Kidney epithelial cell (primary cell): ENCODE measurements at places on chromosomes 1 and 21. TPM values are rescaled to one million over a fixed set of nuclear protein-coding genes. Genes with fewer than 3 reads are reported as not detected.

The KCNC4 gene
- 1.8 and 2.3 TPM in 2 replicates for total RNA-seq

The SPRR4 gene
- not detected in 2 replicates for total RNA-seq

DNA sequence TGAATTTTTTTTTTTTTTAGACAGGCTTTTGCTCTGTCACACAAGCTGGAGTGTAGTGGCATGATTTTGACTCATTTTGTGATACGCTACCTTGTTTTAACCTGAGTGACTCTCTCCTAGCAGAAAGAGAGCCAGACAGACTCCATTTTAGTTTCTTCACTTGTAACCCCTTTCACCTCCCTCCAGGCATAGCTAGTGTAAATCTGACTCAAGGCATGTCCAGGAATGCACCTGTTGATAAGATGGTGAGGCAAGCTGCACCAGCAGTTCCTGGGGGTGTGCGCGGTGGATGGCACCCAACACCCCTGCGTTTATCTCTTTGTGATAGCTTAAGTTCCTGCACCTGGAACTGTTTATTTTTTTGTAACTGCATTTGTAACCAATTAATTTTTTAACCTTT, 4.7 kb upstream of the PHACTR4 start:
- no peak for DNase-seq

The PATJ gene
- 27.1 and 34.7 TPM in 2 replicates for total RNA-seq

- no peak for DNase-seq
These were observed 3.8 kb upstream of the TMEM222 start for GRCh38 chr1:27318136-27318535.

DNA sequence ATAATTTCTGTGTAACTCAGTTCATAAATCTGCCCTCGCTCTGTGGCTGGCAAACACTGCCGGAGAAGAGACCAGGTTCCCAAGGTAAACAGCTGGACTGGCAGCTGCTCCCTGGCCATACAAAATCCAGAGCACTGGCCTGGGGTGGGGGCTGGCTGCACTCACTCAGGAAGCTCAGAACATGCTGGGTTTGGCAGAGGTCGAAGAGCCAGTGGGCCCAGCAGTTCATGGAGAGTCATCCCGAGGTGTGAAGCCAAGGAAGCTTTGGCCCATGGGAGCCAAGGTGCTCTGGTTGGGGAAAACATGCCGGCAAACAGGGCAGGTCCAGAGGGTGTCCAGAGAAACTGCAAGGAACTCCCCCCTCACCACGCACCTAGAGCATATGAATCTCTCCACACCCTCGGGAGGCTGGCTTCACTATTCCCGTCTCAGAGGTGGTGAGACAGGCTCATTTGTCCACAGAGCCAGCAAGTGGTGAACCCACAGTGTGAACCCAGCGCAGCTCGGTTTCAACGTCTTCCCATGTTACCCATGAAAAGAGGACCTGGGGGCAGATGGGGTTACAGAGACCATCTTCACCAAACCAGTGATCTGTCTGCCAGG, 102.4 kb downstream of the DMRTB1 start:
- no peak for DNase-seq

- DNase-seq, result no peak
These were observed 139.8 kb downstream of the DMRTB1 start for GRCh38 chr1:53598966-53599365.

DNA sequence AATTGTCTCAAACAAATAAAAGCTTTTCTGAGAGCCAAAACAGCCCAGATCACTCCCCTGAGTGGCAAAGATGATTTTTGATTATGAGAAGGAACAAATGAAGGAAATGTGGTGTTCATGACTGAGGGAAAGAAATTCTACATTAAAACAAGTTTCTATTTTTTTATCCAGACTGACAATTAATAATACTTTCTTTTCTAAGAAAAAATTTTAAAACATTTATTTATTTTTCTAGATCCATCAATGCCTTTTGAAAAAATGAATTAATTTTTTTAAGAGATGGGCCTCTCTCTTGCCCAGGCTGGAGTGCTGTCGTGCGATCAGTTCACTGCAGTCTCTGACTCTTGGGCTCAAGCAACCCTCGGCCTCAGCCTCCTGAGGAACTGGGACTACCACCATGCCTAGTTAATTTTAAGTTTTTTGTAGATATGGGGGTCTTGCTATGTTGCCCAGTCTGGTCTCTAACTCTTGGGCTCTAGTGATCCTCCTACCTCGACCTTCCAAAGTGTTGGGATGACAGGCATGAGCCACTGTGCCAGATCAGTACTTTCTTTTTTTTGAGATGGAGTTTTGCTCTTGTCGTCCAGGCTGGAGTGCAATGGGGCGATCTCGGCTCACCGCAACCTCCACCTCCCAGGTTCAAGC, 11.2 kb upstream of the TXNIP start:
- no peak for DNase-seq

The FMO2 gene
- total RNA-seq, result not detected in 2 replicates

The MMEL1 gene
- 1.9 TPM in 1 of 2 replicates, not detected in the other for total RNA-seq

The LRRC40 gene
- total RNA-seq, result 24.6 and 26.5 TPM in 2 replicates

DNA sequence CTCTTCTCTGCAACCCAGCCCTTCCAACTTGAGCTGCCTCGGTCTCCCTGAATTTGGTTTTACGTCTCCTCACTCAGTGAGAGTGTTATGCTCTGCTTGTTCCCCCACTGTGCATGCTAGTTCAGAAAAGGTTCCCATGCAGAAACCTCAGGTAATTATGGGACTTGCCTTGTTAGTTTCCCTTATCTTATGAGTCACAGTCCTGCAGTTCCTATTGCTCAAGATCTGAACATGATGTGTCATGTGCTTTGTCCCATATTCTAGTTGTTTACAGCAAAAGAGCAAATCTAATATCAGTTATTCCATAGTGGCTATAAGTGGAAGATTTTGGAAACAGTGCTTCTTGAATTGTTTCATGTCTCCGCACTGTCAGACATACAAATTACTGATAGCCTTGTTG, 74.4 kb downstream of the DUSP10 start:
- peak; percentile 67 for DNase-seq

- DNase-seq, result no peak
These were observed 23.5 kb upstream of the RSBN1 start for GRCh38 chr1:113835686-113836290.

GRCh38 chr1:9724706-9725476, 73.4 kb downstream of the PIK3CD start:
- DNase-seq, result no peak

DNA sequence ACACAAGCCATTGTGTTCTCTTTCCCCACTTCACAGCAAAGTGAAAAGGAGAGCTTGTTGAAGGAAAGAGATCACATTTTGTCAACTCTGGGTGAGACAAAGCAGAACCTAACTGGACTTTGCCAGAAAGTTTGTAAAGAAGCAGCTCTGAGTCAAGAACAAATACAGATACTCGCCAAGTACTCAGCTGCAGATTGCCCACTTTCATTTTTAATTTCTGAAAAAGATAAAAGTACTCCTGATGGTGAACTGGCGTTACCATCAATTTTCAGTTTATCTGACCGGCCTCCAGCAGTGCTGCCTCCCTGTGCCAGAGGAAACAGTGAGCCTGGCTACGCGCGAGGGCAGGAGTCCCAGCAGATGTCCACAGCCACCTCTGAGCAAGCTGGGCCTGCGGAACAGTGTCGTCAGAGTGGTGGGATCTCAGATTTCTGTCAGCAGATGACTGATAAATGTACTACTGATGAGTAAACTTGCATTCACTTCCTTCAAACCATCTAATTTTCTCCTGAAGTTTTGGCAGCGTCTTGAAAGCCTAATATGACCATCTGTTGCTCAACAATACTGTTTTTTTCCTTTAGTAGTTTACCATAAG, 43.7 kb downstream of the BACH1 start:
- DNase-seq, result peak; percentile 55

DNA sequence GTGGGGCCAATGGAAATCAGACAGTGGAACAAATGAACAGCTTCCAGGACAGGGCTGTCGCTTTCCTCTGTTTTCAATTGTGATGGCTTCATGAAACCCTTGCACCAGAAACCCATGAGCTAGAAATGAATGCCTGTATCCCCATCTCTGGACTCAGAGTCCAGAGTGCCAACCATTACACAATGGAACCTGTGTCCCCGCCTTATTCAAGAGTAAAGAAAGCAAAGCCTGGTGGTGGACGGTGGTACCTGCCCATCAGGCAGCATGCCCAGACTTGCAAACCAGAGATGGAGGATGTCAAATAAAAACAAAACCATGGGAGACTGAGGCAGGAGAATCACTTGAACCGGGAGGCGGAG, 4.4 kb upstream of the CAPN2 start:
- no peak for DNase-seq

The LCE1B gene
- total RNA-seq, result not detected in 2 replicates

GRCh38 chr1:35499652-35500176, 57.5 kb downstream of the KIAA0319L start:
- no peak for DNase-seq

DNA sequence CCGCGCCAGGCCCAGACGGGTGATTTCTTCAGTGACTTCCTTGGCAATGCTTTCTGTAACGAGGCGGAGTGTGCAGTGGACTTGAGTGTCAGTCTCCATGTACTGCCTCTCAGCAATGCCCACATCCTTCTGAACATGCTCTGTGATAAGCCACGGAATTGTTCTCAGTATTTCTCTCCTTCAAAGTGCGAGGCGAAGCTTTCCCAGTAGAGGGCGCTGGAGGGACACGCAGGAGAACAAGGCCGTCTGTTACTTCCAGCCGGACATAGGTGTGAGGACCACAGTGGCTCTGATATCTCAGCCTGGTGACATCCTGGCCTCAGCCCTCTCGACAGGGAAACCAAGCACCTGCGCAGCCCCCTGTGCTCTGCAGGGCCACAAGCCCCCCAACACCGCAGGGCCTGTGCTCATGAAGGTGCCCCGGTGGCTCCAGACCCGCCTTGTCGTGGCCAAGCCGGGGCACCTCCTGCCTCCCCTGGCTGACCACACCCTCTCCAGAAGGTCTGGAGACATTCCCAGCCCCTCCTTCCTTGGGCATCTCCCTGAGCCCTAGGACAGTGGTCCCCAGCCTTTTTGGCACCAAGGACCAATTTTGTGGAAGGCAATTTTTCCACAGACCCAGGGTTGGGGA, 46.1 kb upstream of the BACE2 start:
- DNase-seq, result peak; percentile 23

DNA sequence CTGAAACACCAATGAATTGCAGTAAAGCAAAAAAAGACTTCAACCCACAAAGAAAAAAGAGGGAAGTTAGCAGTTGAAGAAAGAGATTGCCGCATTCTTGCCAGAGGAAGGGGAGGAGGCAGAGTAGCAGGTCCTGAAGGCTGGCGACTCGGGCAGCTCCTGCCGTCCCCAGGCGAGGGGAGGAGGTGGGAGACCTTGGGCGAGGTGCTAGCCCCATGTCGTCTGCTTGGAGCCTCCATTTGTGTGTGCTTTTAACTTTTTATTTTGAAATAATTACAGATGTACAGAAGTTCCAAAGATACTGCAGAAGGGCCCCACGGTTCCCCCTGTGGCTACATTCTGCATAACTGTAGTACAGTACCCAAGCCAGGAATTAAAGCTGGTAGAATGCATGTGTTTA, 6.7 kb downstream of the TRPM2 start:
- no peak for DNase-seq

The PROK1 gene
- total RNA-seq, result not detected in 2 replicates

The SPRR3 gene
- total RNA-seq, result 1.1 TPM in 1 of 2 replicates, not detected in the other

DNA sequence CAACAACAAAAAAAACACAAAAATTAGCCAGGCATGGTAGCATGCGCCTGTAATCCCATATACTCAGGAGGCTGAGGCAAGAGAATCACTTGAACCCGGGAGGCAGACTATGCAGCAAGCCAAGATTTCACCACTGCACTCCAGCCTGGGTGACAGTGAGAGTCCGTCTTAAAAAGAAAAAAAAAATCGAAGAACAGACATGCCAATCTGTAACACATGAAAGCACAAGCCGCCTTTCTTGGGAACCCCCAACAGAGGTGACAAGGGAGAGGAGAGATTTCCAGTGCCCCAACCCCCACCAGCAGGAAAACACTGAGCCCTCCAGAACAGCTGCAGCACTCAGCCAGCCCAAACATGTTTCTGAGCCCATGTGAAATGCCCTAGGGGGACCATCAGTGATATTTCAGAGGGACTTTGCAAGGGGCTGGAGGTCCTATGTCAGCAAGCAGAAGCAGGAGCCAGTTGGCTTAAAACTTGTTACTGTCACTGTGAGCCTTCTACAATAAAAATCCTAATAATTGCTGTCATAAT, 14.2 kb upstream of the EFNA1 start:
- no peak for DNase-seq

DNA sequence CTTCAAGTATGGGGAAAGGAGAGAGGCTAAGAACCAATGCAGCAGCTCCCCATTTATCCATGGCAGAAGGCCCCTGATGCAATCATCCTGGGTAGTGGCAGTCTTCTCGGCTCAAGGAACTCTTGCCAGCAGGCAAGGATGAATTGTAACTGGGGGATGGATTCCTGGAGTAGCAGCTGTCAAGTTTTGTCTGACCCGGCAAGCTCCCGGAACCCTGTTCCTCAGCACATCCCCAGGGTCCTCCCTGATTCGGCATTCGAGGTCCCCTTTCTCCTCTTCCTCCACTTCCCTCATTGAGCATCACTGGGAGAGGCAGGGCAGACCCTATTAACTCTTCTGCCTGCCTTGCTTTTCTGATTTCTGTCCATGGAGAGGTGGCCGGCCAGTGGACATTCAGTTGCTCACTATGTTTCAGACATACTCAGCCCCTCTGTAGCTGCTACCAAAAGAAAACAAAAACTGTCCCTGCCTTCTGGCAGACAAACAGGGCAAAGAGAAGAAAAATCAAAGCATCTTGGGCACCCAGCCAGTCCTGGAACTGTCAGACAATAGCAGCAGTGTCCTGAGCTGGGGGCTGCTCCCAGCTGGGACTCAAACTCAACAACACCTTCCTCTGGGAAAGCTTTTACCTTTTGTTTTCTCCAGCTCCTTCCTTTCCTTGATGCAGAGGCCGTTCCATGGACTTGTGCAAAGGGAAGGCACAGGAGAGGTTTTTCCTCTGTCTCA, 5.6 kb upstream of the PTCH2 start:
- DNase-seq, result no peak

DNA sequence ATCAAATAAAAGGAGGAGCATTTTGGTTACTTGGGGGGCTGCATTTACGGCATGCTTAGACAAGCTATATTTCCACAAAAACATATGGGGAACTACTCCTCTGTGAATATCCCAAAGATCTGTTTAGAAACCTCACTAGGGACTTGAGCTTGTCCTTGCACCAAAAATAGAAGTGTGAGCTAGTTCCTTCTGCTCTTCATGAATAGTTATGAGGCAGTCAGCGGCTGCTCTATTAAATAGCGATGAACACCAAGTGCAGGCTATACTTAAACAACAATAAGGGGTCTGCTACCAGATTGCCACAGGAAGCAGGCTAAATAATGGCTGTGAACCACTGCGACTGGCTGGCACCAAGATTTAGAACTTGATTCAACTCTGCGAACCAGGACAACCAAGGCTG, 190.1 kb downstream of the PCP4 start:
- DNase-seq, result no peak
